ENCODE measurements at places on chromosomes 16 and 17.

- peak; percentile 38 for DNase-seq
Measured at GRCh38 chr16:15641753-15642556, 999 bp downstream of the MARF1 start.

DNA sequence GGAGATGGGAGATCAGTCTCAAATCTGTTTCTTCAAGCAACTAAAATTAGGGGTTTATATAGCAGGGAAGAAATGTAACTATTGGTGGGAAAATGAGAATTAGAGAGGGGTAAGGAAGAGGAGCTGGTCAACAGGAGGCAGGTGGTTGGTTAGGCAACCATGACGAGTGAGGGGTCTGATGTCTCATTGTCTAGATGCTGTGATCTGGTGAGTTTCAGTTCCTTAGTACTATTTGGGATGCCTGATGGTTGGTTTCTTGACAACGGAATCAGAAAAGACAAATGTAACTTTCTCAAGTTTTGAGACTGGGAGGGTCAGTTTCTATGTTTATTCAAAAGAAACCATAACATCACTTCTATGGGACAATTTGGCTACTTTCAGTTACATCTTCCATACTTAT, 415.3 kb upstream of the C16orf82 start:
- no peak for DNase-seq

GRCh38 chr17:811051-811784, 29.1 kb downstream of the MRM3 start:
- DNase-seq, result no peak

DNA sequence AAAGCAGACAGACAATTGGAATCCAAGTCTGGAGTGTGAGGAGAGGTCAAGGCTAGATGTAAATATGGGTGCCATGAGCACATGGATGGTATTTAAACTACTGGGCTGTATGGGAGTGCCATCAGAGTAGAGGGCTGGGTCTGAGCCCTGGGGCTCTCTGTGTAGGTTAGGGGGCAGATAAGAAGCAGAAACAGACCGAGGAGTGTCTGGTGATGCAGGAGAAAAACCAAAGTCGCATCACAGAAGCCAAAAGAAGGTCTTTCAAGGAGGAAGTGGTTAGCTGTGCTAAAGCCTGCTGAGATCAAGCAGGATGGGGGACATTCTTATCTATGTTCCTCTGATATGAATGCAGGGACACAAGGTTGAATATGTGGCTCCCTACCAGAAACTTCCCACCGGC, 1.9 kb downstream of the TSEN54 start:
- no peak for DNase-seq

- DNase-seq, result peak; percentile 87
Measured at GRCh38 chr16:3348547-3349167, 7.0 kb upstream of the OR2C1 start.

GRCh38 chr17:57667461-57667923, 77.6 kb downstream of the CCDC182 start:
- no peak for DNase-seq

- DNase-seq, result no peak
Measured at GRCh38 chr16:69318911-69319289, 7.8 kb downstream of the VPS4A start.

GRCh38 chr16:19940195-19940594, 55.5 kb upstream of the GPRC5B start:
- no peak for DNase-seq

DNA sequence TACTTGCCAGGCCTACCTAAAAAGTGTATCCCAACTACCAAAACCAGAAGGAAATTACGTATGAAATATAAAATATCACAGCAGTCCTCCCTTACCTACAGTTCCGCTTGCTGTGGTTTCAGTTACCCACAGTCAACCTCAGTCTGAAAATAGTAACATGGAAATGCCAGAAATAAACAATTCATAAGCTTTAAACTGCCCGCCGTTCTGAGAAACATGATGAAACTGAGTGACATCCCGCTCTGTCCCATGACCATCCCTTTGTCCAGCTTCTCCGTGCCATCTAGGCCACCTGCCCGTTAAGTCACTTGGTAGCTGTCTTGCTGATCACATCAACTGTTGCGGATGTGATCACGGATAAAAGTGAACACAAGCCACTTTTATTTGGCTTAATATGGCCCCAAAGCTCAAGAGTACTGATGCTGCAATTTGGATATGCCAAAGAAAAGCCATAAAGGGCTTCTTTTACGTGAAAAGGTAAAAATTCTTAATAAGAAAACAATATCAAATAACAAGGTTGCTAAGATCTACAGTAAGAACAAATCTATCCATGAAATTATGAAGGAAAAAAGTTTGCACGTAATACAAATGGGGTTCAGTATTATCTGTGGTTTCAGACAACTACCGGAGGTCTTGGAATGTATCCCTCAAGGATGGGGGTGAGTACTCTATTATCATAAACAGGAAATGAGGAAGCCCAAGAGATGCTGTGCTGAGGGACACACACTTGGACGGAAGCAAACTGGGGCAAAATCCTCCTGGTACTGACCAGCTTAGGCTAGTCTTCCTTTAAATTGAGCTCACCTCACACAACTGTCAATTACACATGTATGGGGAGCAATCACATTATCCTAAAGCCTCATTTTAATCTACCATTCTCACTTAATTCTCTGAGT, 8.2 kb downstream of the USP22 start:
- no peak for DNase-seq

GRCh38 chr16:68319185-68319908, 8.5 kb downstream of the PRMT7 start:
- no peak for DNase-seq

- no peak for DNase-seq
Measured at GRCh38 chr17:65054602-65055001, 1.9 kb downstream of the GNA13 start.

GRCh38 chr16:1398826-1399581, 15.5 kb downstream of the UNKL start:
- no peak for DNase-seq

GRCh38 chr16:50972876-50973275, 178.2 kb downstream of the SALL1 start:
- DNase-seq, result no peak

DNA sequence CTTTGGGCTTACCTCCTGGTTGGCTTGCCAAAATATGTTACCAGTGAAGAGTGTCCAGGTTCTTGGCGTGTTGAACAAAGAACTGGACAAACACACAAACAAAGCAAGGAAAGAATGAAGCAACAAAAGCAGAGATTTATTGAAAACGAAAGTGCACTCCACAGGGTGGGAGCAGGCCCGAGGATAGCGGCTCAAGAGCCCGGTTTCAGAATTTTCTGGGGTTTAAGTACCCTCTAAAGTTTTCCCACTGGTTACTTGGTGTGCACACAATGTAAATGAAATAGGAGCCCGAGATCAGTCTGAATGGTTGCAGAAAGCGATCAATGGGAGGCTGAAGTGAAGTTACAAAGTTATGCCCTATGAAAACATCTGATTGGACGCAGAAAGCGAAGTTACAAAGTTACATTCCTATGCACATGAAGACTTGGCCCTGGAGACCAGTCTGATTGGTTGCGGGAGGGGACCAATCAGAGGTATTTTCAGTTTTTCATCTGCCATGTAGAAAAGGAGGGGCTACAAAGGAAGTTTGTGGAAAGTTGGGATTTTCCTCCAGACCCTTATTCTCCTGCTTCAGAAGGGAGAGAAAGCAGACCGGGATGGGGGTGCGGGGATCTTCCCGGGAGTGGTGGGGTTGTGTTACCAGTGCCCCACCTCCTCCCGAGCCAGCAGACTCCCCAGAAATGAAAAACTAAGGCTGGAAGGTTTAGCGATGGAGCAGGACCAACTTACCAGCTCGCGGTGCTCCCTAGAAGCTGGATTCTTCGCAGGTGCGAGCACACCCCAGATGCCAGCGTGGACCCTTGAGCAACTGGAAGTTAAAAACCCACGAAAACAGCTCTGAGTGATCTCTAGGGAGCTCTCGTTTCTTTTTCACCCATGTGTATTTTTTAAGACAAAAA, at the start of gene SLFN12:
SLFN12 (minus strand) TSS at position 325 of the 899 bp plus-strand sequence. CDS start 9,472 bp downstream, outside the sequence.
- DNase-seq, result no peak

DNA sequence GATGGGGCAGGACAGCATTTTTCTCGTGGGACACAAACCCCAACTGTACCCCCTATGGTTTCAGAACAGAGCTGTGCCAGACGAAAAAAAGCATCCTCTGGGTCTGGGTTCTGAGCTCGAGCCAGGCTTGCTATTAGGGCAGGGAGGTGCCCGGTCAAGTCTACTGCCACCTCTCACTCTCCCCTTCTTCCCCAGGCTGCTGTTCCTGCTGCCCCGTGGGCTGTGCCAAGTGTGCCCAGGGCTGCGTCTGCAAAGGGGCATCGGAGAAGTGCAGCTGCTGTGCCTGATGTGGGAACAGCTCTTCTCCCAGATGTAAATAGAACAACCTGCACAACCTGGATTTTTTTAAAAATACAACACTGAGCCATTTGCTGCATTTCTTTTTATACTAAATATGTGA, 1.1 kb downstream of the MT1E start:
- no peak for DNase-seq

DNA sequence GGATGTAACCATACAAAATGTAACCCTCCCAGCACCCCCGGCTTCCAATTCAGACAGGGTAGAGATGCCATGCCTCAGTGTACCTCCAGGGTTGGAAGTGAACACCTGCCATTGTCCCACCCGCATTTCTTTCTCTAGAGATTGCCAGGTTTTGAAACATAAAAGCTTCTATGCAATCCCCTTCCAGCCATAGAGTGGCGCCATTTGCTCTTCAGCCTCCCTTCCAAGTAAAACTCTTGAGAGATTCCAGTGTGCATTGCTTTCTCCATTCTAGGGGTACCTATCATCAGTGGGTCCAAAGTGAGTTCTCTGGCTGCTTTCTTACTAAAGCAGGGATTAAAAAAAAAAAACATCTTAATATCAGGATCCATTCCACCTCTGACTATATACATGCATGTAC, 133.1 kb upstream of the RPL38 start:
- DNase-seq, result no peak

DNA sequence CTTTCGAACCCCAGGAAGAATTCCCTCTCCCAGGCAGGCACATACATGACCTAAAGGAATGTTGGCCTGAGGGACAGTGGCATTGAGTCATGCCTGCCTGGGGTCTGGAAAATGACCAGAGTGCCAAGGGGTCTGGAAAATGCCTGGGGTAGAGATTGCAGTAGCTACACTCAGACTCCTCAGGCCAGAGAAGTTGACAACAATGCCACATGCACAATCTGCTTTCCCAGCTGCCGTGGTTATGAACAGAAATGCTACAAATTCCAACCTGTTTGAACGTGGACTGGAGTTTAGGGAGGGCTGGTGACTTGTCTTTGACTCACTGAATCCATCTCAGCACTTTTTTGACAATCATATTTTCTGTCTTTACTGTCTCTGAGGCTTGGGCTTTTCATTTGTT, 250.0 kb downstream of the ABCC12 start:
- no peak for DNase-seq

DNA sequence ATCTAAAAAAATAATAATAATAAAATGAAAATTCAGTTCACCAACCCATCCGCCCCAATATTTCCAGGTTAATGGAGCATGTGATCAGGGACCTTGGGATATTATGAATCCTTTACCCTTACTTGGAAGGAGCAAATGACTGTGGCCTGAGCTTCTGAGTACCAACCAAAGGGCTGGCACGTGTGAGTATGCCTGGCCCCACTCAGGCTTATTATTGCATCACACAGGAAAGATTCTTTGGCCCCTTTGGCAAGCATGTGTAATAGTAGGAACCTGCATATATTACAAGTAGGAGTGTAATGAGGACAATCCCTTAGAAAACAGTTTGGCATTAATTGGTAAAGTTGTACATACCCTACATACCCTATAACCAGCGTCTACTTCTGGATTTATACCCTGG, 7.2 kb upstream of the C17orf78 start:
- DNase-seq, result no peak

- no peak for DNase-seq
Measured at GRCh38 chr17:72318131-72318530, 197.3 kb downstream of the SOX9 start.

DNA sequence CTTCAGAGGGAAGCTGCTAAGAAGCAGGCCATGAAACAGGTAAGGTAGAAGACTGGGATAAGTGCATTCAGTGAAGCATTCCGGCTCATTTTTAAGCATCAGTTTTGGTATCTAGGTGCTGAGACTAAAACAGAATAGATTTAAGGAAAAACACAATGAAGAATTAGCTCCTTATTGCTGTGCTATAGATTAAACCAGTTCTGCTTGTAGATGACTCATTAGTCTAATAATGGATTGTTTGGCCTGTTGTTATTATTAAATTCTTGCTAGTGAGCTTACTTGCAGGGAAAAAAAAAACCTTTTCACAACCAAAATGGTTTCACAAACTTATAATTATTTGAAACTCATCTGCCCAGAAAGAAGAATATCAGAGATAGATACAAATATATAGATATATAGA, 55.9 kb downstream of the NSRP1 start:
- no peak for DNase-seq

DNA sequence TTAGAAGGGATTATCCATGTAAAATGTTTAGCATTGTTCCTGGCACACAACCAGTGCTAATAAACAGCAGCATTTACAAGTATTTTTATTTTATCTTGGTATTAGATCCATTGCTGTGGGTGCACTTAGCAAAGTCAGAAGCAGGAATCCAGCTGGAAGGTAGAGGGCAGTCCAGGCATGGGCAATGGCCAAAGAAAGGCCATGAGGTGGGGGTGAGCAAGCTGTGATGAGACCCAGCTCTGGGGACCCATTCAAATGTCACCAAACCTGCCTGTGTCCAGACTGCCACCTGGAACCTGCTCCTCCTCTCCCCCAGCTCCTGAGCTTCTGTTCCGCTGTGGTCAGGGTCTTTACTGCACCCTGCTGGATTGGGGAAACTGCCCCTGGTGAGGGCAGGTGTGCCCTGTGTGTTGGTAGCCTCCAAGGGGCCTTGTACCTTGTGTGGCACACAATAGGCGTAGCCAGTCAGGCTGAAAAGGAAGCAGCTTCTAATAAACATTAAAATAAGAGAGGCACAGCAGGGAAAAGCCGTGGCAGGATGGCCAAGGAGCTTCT, 118.0 kb upstream of the CRHR1 start:
- no peak for DNase-seq

- DNase-seq, result no peak
Measured at GRCh38 chr17:72743037-72743467, 349.4 kb downstream of the SLC39A11 start.

- DNase-seq, result peak; percentile 72
Measured at GRCh38 chr16:15765880-15766279, 90.9 kb downstream of the MYH11 start.

DNA sequence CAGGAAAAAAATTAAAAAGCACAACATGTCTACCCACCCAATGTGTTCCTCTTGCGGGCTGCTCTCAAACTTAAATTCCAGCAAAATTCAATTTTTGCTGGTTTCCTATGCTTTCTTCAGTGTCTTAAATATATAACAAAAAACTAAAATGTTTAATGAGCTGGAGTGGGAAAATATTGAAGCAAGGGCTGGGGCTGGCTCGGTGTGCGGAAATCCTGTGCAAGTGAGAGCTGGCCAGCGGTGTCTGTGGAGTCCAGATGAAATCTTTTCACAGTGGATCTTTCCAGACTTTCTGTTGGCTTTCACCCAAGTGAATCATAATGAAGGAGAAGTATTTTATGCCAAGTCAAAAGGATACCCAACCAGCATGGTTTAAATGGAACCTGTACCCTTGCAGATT, 1733.6 kb downstream of the TP53TG3F start:
- DNase-seq, result no peak

- no peak for DNase-seq
Measured at GRCh38 chr16:57485091-57485915, 990 bp downstream of the DOK4 start.

Data from K562 (cell line).